ENCODE measurements at places on chromosomes 5 and 9.

- no peak for DNase-seq
Measured at GRCh38 chr5:138459311-138459933, 5.9 kb upstream of the EGR1 start.

- DNase-seq, result no peak
Measured at GRCh38 chr5:68217528-68217927, 2.0 kb downstream of the PIK3R1 start.

- DNase-seq, result no peak
Measured at GRCh38 chr9:89379508-89380115, 61.3 kb downstream of the SECISBP2 start.

DNA sequence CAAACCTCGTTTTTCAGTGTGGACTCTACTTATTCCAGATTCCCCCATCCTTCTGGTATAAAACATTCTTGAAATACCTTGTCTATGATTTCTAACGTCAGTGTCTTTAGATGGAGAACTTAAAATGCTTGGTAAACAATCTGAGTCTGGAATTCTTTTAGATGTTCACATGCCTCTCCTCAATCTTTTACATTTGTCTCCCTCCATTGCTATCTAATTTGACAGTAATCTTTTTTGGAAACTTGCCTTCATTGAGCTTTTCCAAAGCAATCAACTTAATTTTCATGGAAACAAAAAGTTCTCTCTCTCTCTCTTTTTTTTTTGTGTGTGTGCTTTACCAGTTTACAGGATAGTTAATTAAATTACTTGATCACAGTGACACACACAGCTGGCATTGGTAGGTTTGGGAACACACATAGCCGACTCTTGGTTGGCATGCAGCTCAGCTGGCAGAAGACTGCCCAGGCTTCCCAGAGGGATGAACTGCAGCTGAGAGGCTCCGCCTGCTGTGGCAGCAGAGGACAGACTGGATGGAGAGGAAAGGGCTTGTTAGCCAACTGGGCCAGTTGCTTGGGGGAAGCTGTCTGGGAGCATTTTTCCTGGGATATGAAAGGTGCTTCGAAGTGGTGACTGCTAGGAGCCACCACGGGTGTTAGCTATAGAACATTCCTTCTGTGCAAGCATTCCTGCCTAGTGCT is 271.3 kb downstream of the ZSWIM6 start:
- no peak for DNase-seq

- no peak for DNase-seq
Measured at GRCh38 chr5:19401032-19401431, 587.0 kb downstream of the CDH18 start.

DNA sequence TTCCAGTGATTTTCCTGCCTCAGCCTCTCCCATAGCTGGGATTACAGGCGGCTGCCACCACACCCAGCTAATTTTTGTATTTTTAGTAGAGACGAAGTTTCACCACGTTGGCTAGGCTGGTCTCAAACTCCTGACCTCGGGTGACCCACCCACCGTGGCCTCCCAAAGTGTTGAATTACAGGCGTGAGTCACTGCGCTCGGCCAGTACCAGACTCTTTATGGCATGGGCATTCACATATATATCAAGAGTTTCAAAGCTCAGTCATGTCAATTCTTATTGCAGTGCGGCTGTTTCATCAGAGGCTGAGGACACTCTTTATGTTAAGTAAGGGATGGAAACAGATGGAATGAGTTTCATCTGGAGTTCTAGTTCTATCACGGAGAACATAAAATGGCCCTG is 315.2 kb upstream of the CDH6 start:
- DNase-seq, result no peak

DNA sequence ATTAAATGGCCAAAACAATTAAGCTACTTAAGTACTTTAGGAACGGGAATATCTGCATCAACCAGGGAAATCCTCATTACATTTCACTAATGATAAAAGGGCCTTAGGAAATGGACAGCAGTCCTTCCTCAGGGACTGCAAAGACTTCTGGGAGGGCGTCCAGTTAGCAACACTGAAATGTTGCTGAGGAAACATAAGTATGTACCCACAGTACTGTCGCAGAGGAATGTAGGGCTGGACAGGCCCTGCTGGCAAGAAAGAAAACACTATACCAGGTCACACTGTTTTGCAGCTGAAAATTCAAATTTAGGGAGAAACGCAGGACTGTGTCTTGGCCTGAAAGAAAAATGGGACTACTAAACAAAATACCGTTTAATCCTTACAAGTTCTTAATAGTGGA is 1.3 kb downstream of the C5orf15 start:
- DNase-seq, result no peak

DNA sequence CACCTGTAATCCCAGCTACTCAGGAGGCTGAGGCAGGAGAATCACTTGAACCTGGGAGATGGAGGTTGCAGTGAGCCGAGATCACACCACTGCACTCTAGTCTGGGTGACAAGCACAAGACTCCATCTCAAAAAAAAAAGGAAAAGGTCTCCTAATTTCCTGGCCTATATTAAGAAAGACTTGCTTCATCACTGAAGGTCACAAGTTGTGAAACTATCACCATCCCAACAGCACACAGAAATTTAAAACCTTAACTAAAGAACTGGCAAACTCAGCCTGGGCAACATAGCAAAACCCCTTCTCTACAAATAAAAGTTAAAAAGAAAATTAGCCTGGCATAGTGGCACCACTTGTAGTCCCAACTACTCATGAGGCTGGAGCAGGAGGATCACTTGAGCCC is 17.2 kb downstream of the FRMD3 start:
- DNase-seq, result no peak

- DNase-seq, result no peak
Measured at GRCh38 chr9:71830153-71830552, 61.8 kb upstream of the CEMIP2 start.

DNA sequence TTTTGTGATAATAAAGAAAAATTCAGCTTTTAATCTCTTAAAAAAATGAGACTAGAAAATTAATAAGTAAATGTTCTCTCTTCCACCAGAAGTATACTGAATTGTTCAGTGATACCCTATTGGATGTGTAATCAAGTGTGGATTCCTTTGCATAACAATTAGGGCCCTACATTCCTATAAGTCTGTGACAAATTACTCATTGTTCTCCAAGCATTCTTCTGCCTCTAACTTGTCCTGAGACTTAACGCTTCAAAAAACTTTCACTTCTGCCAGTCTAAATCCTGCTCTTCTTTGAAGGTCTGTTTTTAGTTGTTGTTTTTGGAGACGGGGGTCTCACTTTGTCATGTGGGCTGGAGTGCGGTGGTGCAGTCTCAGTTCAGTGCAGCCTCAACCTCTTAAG is 9.2 kb upstream of the DDX46 start:
- DNase-seq, result no peak

- peak; percentile 94 for DNase-seq
Measured at GRCh38 chr5:172283862-172284610, 472 bp upstream of the UBTD2 start.

DNA sequence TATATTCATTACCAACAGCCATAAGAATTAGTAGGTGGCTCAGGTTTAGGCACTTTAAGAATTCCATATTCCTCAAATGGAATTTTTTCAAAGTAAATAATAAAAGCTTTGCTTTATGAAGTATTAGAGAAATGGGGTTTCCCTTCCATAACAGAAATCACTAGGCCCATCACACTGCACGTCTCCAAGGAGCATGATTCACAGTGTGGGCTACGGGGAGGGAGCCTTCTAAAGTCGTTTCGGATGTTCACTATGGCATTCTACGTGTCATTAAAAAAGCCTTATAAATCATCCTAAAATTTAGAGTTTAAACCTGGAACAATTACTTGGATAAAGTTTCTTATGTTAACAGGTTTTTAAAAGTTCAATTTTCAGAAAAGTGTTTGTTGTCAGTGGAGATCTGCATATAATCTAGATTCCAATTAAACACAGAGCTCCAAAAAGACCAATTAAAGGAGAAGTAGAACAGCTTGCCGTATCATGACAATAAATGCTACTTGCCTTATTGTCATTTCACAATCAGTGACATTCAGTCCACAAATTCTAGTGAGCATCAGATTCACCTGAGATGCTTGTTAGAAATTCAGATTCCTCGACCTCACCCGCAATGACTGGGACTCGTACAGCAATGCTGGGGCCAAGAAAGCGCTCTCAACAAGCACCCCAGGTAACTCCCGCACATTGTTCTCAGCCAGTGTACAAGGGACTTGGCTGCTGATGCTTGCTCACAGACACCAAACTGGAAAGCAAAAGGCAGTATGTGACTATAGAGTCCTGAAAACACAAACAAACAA is 115.7 kb downstream of the NFIB start:
- DNase-seq, result no peak

DNA sequence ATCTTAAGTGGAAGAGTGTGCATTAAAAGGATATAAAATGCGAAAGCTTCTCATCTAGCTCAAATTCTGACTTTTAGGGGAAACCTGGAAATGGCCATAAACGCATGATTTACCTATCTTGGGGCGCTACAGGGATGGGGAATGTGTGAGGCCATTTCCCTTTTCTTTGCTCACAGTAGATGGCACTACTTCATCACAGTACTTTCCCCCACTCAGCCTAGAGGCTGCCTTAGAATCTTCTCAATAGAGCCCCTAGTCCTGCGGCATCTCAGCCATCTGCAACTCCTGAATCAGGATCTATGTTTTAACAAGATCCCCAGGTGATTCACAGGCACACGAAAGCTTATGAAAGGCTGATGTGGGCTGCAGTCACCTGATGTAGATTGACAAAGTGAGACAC is 110.8 kb downstream of the LHFPL2 start:
- peak; percentile 75 for DNase-seq

- DNase-seq, result peak; percentile 87
Measured at GRCh38 chr9:91036826-91037510, 235.3 kb downstream of the SYK start.

DNA sequence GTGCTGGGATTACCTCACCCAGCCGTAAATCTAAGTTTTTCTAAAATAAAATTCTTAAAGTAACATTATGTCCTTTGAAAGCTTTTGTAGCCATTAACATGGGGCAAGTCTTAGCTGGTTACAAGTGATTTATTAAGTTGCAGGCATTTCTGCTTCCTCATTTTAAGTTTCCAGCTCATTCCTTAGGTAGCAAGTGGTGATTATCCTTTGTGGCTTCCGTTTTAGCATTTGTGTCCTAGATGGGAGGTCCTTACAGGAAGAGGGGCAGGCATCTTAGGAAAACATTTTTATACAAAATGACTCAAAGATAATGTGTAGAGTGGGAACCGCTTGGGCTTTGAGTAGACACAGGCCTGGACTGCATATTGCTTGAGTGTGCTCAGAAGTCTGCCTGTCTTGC is 35.0 kb upstream of the ROPN1L start:
- no peak for DNase-seq

GRCh38 chr5:178177569-178177968 is 9.6 kb downstream of the GMCL2 start:
- DNase-seq, result no peak

GRCh38 chr5:91787718-91788117 is 404.6 kb upstream of the ARRDC3 start:
- no peak for DNase-seq

DNA sequence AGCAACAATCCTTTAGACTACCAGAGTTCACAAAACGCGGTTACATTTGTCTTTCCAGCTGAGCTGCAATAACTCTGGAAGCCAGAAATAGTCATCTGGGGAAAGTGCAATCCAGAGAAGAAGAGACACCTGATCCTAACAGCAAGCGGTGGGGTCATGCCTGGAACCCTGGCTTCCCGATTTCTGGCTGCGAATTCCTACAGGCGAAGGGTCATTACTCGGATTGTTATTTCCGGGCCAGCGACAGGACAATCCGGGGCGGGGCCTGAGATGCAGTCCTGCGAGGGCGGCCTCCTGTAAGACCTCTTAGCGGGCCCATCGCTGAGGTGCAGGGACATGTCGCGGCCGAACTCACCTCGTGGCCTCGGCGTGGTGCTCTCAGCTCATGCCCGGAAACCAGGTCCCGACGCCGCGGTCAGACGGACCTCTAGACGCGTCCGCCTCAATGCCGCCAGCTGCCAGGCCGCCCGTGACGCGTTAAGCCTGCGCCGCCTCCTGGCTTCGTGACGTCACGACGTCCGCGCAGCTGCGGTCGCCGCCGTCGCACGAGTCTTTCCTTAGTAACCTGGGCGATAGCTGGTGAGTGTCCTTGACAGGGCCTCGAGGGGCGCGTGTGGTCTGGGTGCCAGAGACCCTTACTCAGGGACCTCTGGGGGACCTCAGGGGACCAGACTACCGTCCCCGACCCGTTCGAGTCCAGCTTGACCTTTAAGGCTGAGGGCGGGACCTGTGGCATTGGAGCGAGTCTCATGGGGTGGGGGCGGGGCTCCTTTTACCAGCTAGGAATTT is at the start of the genes MRRF and RBM18:
MRRF (plus strand) TSS at position 523 of the 789 bp plus-strand sequence. CDS start 6,010 bp downstream, outside the sequence.
RBM18 (minus strand) TSS at position 481 of the 789 bp plus-strand sequence. CDS start 3,348 bp downstream, outside the sequence.
- DNase-seq, result peak; percentile 97

DNA sequence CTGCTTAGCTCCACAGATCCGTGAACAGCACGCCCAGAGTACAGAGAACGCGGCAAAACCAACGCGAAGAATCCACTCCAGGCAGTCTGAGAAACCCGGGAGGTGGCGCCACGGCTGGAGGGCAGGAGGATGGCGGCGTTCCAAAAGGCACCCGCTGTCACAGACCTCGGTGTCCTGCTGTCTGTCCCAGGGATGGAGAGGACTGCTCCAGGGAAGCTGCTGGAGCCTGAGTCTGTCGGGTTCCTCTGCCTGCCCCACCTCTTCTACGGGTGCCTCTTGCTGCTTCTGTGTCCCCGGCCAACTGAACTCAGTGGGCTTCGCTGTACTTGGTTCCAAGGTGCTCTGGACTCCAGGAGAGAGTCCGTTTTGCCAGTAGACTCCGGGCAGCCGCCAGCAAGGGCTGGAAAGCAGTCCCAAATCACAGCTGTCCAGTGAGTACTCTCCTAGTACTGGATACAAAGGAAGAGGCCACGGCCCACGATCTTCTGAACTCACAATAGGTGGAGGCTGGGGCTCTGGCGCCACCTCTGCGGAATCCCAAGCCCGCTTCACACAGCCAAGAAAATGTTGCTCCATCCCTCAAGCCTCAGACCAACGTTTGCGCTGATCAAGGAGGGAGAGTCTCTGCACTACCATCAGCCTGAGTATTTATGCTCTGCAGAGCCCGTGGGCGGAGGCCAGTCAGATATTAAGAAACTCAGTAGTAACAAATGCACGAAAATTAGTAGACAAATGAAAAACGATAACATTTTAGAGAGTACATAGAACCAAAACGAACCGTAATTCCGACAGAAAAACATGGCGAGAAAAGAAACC is 440 bp downstream of the ANXA2R start:
- peak; percentile 81 for DNase-seq

- DNase-seq, result no peak
Measured at GRCh38 chr9:38019731-38020130, 49.3 kb downstream of the SHB start.

DNA sequence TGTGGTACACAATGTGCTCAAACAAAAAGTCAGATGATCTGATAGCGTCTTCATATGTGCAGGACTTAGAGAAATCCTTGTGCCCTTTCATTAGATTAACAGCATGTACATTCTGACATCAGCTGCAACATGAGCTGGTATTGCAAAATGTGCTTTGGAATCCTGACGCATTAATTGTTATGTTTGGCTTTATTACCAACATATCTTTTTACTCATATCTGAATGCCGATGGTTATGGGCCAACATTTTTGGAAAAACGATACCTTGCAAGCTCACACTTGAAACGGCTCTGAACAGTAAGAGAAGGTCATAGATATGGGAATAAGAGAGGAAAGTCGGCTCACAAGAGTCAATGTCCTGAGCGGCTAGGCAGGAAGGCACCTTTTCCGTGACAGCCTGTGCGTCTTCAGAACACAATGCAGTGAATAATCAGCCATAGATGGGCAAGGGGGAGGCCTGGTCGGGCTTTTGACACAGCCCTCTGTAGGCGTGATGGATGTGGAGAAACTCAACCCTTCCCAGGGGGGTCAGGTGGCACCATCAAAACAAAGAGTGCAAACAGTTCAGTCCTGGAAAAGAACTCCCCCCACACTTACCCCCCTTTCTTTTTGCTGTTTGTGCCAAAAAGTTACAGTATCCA is 36.4 kb upstream of the GAS1 start:
- DNase-seq, result peak; percentile 66

Measured in eye (tissue), 1 donor.